ENCODE measurements at places on chromosomes 3 and 15. TPM values are rescaled to one million over a fixed set of nuclear protein-coding genes. Genes with fewer than 3 reads are reported as not detected.

DNA sequence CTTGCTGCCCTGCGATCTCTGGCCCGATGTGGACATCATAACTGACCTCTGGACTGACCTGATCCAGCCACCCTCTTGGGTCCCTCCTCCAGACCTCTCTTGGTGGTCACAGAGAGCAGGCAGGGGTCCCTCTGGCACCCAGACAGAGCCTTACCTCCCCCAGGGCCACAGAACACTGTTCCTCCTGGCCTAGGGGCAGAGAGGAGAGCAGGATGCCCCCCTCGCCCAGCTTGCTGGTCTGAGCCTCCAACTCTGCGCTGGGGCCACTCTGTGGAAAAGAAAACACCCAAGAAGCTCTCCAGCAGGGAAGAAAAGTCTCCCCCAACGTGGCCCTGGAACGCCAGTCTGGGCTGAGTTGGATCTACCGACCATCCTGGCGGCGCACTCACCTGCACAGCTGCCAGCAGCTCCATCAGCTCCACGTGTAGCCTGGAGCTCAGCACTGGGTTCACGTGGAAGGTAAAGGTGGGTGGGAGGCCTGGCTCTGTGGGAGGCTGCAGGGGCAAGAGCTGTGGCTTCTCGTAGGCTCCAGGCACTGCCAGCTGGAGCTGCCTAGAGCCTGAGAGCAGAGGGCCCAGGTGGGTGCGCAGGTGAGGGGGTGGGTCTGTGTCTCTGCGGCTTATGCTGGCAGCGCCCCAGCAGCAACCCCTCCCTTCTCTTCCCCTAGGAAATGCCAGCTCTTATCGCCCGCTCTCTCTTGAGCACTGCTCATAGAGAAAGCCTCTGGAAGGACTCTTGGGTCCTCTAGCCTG lies 6.0 kb downstream of the PLA2G4F start:
- no peak for DNase-seq

DNA sequence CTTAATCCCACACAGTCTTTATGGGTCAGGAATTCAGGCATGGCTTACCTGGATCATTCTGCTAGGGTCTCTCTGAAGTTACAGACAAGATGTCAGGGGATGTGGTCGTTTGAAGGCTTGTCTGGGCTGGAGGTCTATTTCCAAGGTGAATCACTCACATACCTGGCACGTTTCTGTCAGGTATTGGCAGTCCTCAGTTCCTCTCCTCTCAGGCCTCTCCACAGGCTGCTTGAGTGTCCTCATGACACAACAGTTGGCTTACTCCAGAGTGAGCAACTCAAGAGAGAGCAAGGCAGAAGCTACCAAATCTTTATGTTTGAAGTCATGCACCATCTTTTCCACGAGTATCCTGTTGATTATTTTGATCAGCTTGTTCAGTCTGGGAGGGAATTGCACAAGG lies 43.9 kb upstream of the PARP14 start:
- DNase-seq = no peak

GRCh38 chr15:42315521-42315920 lies 42.3 kb upstream of the TMEM87A start:
- no peak for DNase-seq

The GOLGA8R gene
- total RNA-seq = not detected

DNA sequence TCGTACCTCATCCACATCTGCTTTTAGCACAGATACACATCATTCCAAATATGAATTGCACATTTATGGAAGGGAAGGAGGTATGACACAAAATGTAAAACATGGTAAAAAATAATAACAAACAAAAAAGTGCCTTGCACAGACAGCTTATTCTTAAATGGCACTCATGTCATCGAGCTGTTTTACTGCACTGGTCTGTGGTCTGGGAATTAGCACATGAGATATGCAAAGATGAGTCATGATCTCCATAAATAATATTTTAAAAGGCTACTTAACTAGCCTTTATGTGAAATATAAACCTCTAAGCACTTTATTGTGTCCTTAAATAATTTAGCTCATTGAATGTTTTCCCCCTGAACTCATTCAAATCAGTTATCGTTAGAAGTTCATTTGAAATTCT lies 142.2 kb upstream of the ZNF385D start:
- DNase-seq = no peak

DNA sequence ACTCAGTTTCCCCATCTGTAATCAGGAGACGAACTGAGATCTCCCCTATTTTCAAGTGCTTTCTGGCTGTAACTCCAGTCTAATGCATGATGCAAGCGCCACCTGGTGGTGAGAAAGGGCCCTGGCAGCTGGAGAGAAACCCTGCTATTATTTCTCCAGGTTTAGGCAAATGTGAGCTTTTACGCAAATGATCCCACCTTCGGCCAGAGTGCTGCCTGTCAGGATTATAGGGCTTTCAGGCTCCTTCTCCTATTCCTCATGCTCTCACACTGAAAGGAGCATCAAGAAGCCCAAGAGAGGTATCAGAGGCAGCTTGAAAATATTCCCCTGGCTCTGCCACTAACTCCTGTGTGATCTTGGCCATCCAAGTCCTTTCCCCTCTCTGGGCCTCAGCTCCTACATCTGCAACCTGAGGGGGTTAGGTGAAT lies 93.9 kb upstream of the RASGRF1 start:
- DNase-seq = peak; percentile 46

The SLC33A1 gene
- total RNA-seq = 30.2 TPM

- peak; percentile 39 for DNase-seq
These were observed 326.8 kb downstream of the TUSC7 start for GRCh38 chr3:117036259-117036799.

The PROK2 gene
- total RNA-seq = not detected

DNA sequence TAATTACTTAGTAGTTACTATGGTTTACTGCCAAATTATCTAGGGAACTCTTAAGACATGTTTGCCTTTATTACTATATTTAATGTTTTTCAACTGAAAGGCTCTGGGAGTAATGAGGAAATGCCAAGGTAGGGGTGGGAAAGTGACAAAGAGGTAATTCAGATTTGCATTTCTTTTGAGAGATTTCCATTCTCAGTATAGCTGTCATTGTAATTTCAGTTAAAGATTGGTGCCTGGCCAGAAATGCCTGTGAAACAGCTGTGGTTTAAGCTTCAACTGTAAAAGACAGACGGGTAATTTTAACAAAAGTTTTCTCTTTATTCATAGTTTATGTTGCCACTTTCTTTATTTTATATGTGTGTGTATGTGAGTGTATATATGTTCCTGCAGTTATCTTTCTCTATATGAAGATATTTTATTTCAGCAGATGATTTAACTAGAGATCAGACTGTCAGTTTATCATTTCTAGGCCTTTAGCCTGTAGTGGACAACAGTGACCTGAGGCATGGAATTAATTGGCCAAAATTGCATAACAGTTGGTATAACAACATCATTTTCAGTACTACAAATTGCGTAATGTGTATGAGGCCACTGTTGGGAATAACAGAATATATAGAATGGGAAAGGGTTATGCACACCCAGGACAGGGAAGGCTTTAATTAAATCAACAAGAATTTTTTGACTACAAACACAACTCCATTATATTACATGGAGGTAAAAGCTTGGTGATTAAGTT lies 119.0 kb downstream of the BBX start:
- DNase-seq = no peak

DNA sequence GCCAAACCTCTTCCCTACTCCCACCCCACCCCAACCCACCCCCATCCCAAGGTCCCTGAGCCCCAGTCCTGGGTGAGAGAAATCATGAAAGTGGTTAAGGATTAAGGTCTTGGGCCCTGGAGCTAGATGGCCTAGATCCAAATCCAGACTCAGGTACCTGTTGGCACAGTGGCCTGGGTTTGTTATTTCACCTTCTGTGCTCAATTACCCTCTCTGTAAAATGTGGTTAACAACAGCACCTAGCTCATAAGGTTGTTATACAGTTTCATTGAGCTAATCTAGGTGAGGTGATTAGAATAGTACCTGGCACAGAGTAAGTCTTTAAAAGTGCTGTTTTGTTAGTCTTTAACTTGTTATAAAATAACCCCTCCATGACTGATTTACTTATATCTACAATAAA lies 6.4 kb upstream of the SNUPN start:
- DNase-seq = no peak

DNA sequence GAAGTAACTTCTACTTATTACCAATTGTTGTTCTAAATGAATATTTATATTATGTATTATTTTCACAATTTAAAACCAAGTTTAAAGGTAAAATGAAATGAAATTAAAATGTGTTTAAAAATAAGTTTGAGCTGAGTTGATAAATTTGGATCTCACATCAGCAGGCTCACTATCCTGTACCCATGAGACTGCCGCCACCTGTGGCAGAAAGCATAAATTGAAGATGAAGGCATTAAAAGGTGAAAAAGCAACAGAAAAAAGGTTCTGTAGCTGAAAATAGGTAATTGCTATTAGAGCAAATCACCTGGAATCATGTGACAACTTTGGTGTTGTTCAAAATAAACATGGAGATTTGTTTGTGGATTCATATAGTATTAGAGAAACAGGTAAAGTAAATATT lies 133.0 kb upstream of the CADM2 start:
- DNase-seq = no peak

- DNase-seq = no peak
These were observed 304.4 kb downstream of the WDR72 start for GRCh38 chr15:53454843-53455721.

The MPI gene
- total RNA-seq = 42.5 TPM

The CPB1 gene
- total RNA-seq = not detected

The CPLX3 gene
- not detected for total RNA-seq

- no peak for DNase-seq
These were observed 17.3 kb downstream of the BOC start for GRCh38 chr3:113228498-113229286.

GRCh38 chr15:64925335-64926330 lies 13.9 kb downstream of the ANKDD1A start:
- DNase-seq = no peak

- DNase-seq = no peak
These were observed 21.4 kb upstream of the ZBED2 start for GRCh38 chr3:111616417-111617105.

DNA sequence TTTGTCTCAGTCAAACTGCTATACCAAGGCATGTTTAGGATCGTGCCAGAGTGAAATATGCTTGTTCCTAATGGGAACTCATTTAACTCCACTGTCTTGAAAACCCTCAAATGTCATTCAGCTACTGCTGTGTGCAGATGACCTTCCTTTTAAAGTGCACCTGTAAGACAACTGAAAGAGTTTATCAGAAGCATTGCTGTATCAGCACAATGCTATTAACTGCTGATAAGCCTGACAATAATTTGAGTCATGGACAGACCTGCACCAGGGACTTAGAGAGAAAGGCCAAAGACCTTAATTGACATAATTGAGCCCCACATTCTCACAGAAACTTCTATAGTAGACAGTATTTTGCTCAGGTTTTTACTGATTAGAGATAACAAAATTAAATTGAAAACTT lies 557.9 kb downstream of the DIPK2A start:
- no peak for DNase-seq

The NUP210 gene
- 14.6 TPM for total RNA-seq

The CCR1 gene
- total RNA-seq = not detected

GRCh38 chr3:46489875-46490274 lies 7.9 kb upstream of the RTP3 start:
- DNase-seq = no peak

- peak; percentile 58 for DNase-seq
These were observed 753 bp downstream of the ITGB5 start for GRCh38 chr3:124886168-124887056.

The HIGD2B gene
- not detected for total RNA-seq

- DNase-seq = no peak
These were observed 16.4 kb downstream of the CCR1 start for GRCh38 chr3:46191730-46192129.

The ACY1 gene
- 46.4 TPM for total RNA-seq

DNA sequence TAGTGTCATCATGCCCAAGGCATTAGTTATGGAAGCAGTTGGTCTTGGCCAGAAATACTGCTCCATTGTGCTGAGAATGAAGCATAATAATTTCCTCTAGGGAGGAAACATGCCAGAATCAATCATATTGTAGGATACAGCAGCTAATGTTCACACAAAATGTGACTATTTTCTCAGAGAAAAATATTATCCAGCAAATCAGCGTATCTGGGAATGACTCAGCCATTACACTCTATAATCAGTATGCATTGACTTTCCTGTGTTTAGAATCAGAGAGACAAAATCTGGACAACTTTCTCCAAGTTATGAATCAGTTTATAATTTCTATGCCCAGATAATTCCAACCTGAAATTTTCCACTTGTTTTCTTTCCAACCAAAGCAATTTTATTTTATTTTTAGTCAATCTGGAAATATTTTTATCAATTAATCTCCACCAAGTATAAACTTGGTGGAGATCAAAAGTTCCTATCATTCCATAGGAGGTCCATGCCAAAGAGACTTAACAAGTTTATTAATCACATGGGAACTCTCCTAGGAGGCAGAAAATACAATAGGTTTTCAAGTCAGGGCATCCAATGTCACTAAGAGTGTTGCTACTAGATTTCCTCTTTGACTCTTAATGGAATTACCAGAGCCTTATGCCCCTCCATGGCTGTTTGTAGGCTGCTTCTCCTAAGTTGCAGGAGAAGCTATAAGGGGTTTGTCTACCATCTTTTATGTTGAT lies 36.4 kb downstream of the SUCNR1 start:
- DNase-seq = no peak

The TMOD2 gene
- 1.4 TPM for total RNA-seq

The ITIH4 gene
- total RNA-seq = not detected

- peak; percentile 8 for DNase-seq
These were observed 31.0 kb downstream of the POC1A start for GRCh38 chr3:52123106-52123725.

The SFMBT1 gene
- 3.4 TPM for total RNA-seq

- no peak for DNase-seq
These were observed 286.7 kb downstream of the DOCK3 start for GRCh38 chr3:50961386-50961785.

The KNL1 gene
- total RNA-seq = 16.1 TPM

DNA sequence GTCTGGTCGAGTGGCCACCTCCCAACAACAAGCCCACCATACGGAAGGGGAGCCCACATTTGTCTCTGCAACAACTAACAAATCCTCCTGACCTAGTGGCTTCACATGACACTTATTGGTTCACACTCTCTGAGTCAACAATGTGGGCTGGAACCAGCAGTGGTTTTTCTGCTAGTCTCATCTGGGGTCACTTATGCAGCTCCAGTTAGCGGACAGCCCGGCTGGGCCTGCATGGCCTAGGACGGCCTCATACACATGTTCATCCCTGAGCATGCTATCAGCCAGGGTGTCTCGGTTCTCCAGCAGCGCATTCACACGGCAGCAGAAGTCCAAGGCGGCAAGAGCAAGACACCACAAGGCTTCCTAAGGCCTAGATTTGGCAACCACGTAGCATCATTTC lies 281.7 kb downstream of the XXYLT1 start:
- no peak for DNase-seq

Measured in MG63 (cell line).